GM12878 (cell line): ENCODE measurements at places on chromosomes 11 and 22. TPM values are rescaled to one million over a fixed set of nuclear protein-coding genes. Genes with fewer than 3 reads are reported as not detected.

The HYOU1 gene
- 133 and 156 TPM in 2 replicates for total RNA-seq

The CHST1 gene
- not detected in 2 replicates for total RNA-seq

The LRRC4C gene
- not detected in 2 replicates for total RNA-seq

The OR51A2 gene
- not detected in 2 replicates for total RNA-seq

The C22orf15 gene
- total RNA-seq: 0.40 TPM in 1 of 2 replicates, not detected in the other

The OVOL1 gene
- total RNA-seq: not detected in 2 replicates

The ARHGAP20 gene
- total RNA-seq: not detected in 2 replicates

The HEPHL1 gene
- not detected in 2 replicates for total RNA-seq

The TLCD5 gene
- 3.1 and 3.5 TPM in 2 replicates for total RNA-seq

The MS4A12 gene
- total RNA-seq: not detected in 2 replicates

DNA sequence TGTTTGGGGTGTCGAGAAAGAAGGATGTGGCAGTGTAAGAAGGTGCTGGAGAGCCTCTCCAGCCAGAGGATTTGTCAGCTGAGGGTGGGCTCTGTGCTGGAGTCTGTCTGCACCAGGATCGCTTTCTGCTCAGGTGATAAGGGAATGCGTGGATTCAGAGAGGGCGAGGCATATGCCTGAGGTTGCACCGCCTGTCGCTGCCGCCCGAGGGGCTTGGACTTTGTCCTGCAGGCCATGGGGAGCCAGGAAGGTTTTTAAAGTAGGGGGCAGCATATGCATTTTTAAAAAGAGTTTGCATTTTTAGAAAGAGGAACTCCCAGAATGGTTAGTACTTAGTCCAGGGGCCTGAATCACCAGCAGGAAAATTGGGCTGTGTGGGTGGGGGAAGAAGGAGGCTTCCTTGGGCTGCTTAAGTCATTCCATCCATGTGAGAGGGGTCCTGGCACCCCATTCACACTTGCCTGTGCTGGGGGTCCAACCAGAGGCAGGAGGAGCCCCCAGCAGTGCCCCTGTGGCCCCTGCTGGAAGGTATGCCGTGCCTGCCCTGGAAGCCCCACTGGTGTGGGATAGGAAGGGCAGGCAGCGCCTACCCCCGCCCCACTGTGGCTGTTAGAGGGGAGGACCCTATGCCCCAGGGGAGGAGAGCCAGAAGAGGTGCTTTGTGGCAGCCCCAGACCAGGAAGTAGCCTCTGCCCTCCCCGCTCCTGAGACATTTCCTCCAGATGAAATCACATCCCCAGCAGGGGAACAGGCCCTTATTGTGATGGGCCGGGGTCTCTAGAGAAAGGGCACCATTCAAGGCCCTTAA, 35.8 kb upstream of the MYRF start:
- no peak overlapping the region for H3K4me3 ChIP-seq
- H3K4me1 ChIP-seq: no peaks in the 10 kb centered on the region
- H3K27me3 ChIP-seq: peaks cover 3% of the 10 kb centered on the region; the same call in 1 of the 2 replicates
- no peaks in the 10 kb centered on the region for H3K36me3 ChIP-seq
- no peak for DNase-seq
- no peak overlapping the region for H3K27ac ChIP-seq

DNA sequence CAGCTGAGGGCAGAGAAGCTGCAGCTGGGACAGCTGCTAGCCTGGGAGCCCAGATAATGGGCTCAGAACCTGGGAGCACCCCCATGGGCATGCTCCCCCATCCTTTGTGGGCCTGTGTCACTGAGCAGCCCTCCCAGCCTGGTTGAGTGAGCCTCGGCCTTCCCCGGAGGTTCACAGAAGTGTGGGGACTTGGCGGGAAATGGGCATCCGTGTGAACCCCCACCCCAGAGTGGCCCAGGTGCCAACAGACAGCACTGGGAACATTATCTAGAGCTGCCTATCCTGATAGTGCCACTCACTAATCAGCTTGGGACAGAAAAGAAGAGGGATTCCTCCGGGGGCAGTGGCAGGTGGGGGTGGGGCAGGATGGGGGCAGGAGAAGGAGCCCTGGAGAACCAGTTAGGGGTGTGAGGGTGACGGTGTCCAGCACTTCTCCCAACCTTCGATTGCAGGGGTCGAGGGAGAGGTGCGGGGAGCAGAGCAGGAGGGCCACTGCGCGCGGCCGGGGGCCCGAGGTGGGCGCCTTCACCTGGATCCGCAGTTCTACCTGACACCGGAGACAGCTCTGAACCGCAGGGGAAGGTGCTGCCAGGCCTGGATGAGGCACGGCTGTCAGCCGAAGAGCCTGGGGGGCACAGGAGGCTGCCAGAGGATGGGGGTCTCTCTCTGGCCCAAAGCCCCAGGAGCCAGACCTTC, 33.1 kb downstream of the FLRT1 start:
- H3K27ac ChIP-seq: no peak overlapping the region
- no peaks in the 10 kb centered on the region for H3K4me1 ChIP-seq
- DNase-seq: no peak
- H3K4me3 ChIP-seq: no peak overlapping the region
- H3K36me3 ChIP-seq: no peaks in the 10 kb centered on the region

DNA sequence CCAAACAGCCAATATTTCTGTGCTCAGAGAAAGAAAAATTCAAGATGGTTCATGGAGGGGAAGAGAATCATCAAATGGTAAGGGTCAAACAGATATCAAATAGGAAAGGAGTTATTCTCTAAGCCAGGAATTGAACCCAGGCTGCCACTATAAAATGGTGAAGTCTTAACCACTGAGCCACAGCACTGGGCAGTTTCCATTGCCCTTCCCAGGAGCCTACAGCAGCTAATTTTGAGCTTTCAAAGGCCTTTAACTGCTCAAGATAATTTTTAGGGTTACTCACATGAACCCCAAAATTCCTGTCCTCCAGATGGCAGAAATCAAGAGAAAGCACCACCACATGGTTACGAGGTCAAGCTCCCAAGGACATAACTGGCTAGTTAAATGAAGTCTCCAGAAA, 176.2 kb downstream of the KIF18A start:
- no peak overlapping the region for H3K27ac ChIP-seq
- DNase-seq: no peak
- no peaks in the 10 kb centered on the region for H3K4me1 ChIP-seq
- no peaks in the 10 kb centered on the region for H3K36me3 ChIP-seq

- H3K36me3 ChIP-seq: no peaks in the 10 kb centered on the region
- no peak overlapping the region for H3K4me3 ChIP-seq
- H3K27me3 ChIP-seq: no peaks in the 10 kb centered on the region
- no peaks in the 10 kb centered on the region for H3K4me1 ChIP-seq
Measured at GRCh38 chr11:21472261-21472660, 720.6 kb upstream of the ANO5 start.

DNA sequence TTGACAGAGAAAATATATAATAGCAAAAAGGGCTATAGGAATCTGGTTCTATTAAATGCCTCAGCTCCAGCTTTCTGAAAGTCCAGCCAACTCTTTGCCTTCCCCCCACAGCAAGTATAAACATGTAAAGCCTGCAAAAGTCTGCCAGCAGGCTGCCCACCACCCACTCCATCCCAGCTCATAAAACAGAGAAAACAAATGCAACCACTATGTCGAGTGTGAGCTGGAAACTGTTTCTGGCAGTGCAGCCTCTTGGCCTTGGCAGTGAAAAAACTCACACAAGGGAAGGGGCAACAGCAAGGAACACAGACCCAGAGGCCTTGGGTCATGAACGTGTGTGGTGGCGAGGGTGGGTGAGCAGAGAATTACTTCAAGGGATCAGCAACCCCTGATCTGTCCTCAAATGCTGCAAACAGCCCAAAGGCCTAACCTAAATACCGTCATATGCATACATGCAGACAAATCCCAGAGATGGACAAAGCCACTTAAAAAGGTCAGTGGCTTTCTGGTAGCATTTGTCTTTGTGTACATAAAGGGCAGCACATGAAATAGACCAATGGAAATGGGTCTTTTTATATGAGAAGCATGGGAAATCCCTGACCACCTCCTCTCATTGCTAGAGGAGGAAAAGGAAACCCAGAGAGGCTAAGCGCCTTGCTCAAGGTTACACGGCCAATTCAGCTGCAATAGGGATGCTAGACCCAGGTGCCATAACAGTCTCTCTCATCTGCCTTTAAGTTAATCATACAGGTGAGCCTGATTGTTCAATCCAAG, 74.8 kb downstream of the NAT10 start:
- 0 out of 2 replicates have a peak overlapping the region, but pooled peaks have one; percentile 16 for H3K27ac ChIP-seq
- no peak overlapping the region for H3K4me3 ChIP-seq
- peak; percentile 30 for DNase-seq
- H3K4me1 ChIP-seq: peaks cover 29% of the 10 kb centered on the region
- H3K27me3 ChIP-seq: no peaks in the 10 kb centered on the region
- H3K36me3 ChIP-seq: no peaks in the 10 kb centered on the region; the same call in 1 of the 2 replicates

DNA sequence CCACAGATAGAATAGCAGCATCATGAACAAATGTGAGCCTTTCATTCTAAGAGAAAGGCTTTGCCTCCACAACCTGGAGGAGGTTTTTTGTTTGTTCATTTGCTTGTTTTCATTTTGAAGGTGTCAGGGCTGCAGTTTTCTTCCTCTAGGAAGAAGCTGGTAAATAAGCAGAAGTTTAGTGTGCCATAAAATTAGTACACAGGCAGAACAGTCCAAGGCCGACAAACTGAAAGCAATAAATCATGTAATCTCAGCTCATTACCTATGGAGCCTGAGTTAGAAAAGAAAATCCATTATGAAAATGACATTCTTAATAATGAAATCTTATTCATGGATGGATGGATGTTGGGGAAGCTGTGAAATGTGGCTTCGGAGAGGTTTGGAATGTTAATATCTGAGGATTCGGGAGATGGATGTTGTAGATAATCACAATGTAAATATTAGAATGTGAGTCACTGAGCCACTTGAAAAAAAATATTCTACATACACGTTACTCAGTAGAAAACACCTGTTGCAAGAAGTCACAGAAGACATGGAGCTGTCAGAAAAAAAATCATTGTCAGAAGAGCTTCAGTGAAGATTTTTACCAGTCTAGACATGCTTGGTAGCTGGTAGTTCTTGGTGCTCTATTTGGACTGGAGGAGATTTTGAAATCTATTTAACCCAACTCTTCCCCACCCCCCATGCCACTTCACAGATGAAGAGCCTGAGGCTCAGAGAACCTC, 15.0 kb upstream of the ZDHHC13 start:
- H3K4me3 ChIP-seq: no peak overlapping the region
- no peak overlapping the region for H3K27ac ChIP-seq

DNA sequence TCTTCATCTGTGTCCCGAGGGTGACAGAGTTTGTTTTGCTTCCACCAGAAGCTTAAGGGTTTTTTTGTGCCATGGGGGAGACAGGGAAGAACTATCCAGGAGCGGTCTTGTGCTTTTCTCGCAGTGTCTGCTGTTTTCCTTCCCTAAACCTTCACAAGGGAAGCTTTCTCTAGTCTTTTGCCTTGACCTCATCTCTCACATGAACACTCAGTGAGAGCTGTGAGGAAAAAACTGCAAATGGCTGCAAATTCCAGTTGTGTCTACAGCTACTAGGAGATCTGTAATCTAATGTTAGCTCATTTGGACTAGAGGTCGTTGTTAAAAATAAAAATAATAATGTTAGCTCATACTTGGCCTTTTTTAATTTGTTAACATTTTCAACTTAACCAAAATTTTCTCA, 264.7 kb upstream of the SESN3 start:
- no peaks in the 10 kb centered on the region for H3K4me1 ChIP-seq
- DNase-seq: no peak
- H3K36me3 ChIP-seq: no peaks in the 10 kb centered on the region
- no peak overlapping the region for H3K4me3 ChIP-seq

GRCh38 chr11:103681855-103682254, 354.6 kb upstream of the DDI1 start:
- no peak overlapping the region for H3K27ac ChIP-seq
- H3K4me3 ChIP-seq: no peak overlapping the region
- H3K36me3 ChIP-seq: no peaks in the 10 kb centered on the region
- no peaks in the 10 kb centered on the region for H3K4me1 ChIP-seq
- no peaks in the 10 kb centered on the region for H3K27me3 ChIP-seq

- no peaks in the 10 kb centered on the region for H3K4me1 ChIP-seq
- H3K27me3 ChIP-seq: no peaks in the 10 kb centered on the region
- no peak overlapping the region for H3K4me3 ChIP-seq
- H3K36me3 ChIP-seq: peaks cover 10% of the 10 kb centered on the region
Measured at GRCh38 chr11:3685923-3686322, 14.7 kb upstream of the CHRNA10 start.

DNA sequence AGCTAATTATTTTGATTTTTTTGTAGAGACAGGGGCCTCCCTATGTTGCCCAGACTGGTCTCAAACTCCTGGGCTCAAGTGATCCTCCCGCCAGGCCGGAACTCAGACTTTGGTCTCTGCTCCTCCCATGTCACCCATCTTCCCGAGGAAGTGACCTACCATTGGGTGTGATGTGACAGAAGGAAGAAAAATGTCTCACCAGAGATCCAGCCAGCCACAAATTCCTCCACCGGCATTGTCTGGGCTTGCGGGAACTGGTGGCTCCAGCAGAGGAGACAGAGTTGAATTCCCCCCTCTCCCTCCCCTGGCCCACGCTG, 772 bp downstream of the SLC25A45 start:
- peaks cover 58% of the 10 kb centered on the region for H3K4me1 ChIP-seq
- peak overlapping the region; percentile 99 for H3K27ac ChIP-seq
- no peaks in the 10 kb centered on the region for H3K27me3 ChIP-seq
- peak overlapping the region; percentile 90 for H3K4me3 ChIP-seq

GRCh38 chr22:45562102-45562501, 59.4 kb downstream of the FBLN1 start:
- H3K27ac ChIP-seq: no peak overlapping the region
- no peaks in the 10 kb centered on the region for H3K4me1 ChIP-seq
- DNase-seq: no peak
- no peak overlapping the region for H3K4me3 ChIP-seq
- H3K36me3 ChIP-seq: no peaks in the 10 kb centered on the region
- H3K27me3 ChIP-seq: no peaks in the 10 kb centered on the region; the same call in 1 of the 2 replicates

- H3K27ac ChIP-seq: no peak overlapping the region
- H3K4me3 ChIP-seq: no peak overlapping the region
- no peaks in the 10 kb centered on the region for H3K4me1 ChIP-seq
Measured at GRCh38 chr11:125052047-125052446, 11.1 kb upstream of the SLC37A2 start.

GRCh38 chr22:28282405-28283067, 363.5 kb upstream of the PITPNB start:
- DNase-seq: no peak
- no peaks in the 10 kb centered on the region; the same call in 1 of the 2 replicates for H3K27me3 ChIP-seq
- no peaks in the 10 kb centered on the region for H3K4me1 ChIP-seq
- no peak overlapping the region for H3K4me3 ChIP-seq
- no peak overlapping the region for H3K27ac ChIP-seq
- H3K36me3 ChIP-seq: no peaks in the 10 kb centered on the region

- no peak overlapping the region for H3K27ac ChIP-seq
- no peak overlapping the region for H3K4me3 ChIP-seq
- no peak for DNase-seq
- no peaks in the 10 kb centered on the region for H3K4me1 ChIP-seq
- no peaks in the 10 kb centered on the region for H3K27me3 ChIP-seq
Measured at GRCh38 chr22:24094966-24095365, 83.9 kb downstream of the CABIN1 start.

DNA sequence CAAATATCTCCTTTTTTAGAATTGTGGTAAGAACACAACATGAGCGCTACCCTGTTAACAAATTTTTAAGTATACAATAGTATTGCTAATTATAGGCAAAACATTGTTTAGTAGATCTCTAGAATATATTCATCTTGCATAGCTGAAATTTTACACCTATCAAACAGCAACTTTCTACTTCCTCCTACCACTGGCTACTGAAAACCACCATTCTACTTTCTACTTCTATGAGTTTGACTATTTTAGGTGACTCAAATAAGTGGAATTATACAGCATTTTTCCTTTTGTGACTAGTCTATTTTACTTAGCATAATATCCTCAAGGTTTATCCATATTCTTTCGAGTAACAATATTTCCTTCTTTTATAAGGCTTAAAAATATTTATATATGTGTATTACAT, 128.4 kb downstream of the FAM76B start:
- DNase-seq: no peak
- H3K4me1 ChIP-seq: no peaks in the 10 kb centered on the region
- no peaks in the 10 kb centered on the region for H3K36me3 ChIP-seq
- H3K27ac ChIP-seq: no peak overlapping the region
